ENCODE measurements at places on chromosomes 7 and 10. TPM values are rescaled to one million over a fixed set of nuclear protein-coding genes. Genes with fewer than 3 reads are reported as not detected.

DNA sequence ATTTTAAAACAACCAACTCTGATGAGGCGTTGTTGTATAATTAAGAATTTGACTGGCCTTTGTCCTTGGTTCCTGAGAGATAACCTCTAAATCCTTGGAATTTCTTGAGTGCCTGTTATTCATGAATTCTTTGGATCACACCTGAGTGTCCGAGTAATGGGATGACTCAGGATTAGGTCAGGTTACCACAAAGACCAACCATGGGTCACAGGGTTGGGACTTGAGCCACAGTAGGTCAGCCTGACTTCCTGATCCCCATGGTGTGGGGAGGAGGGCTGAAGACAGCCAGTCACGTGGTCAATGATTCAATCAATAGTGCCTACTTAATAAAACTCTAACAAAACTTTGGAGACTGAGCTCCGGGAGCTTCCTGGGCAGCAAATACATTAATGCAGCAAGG is 192.5 kb downstream of the GFRA1 start:
- no peak for DNase-seq

DNA sequence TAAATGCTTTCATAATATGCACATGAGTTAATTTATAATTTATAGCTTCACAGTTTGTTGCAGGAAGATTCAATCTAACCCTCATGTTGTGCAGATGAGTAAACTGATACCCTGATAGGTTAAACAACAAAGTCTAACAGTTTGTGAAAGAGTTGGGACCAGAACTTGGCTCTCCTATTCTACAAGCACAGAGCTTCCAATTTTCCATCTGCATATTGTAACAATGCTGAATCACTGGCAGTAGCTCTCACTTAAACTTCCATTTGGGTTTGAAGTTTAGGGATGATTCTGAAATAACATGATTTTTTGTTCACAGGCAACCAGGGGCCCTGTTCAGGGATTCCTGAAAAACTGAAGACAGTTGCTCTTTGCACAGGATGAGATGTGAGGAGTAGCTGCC is 179.3 kb downstream of the XPNPEP1 start:
- DNase-seq = peak; percentile 31

GRCh38 chr7:93651603-93652159 is 77.2 kb upstream of the CALCR start:
- DNase-seq = no peak

- no peak for DNase-seq
These were observed 75.4 kb downstream of the CALD1 start for GRCh38 chr7:134854816-134855215.

GRCh38 chr7:65927489-65928448 is 54.2 kb downstream of the GUSB start:
- no peak for DNase-seq

The NPTX2 gene
- total RNA-seq = 11.1 TPM

GRCh38 chr10:124837687-124838086 is 36.1 kb downstream of the ABRAXAS2 start:
- DNase-seq = no peak

DNA sequence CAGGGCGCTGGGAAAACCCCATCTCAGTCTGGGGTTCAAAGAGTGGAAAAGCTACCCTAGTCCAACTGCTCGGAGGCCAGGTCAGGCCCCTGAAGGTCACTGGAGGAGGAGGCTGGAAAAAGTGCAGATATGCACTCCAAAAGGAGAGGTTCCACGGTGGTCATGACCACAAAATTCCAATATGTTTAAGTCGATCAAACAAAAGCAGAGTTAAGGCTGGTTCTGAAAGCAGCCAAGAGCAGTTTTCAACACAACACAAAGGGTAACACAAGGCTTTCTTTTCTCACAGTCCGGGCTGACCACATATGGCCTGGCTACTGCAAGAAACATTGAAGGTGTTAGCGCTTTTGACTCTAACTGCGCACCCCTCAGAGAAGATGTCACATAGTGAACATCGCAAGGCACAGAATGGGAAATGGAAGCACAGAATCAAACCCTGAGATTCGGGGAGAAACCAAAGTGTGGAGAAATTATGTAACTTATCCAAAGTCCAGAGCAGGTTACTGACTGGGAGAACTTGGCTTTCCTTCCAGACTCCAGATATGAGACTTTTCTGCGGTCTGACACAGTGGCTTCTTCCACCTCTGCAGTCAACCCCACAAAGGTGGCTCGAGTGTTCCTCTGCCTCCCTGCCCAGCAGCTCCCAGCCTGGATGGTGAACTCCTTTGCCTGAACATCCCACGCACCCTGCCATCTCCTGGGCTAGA is 1.3 kb upstream of the GRB10 start:
- DNase-seq = no peak

DNA sequence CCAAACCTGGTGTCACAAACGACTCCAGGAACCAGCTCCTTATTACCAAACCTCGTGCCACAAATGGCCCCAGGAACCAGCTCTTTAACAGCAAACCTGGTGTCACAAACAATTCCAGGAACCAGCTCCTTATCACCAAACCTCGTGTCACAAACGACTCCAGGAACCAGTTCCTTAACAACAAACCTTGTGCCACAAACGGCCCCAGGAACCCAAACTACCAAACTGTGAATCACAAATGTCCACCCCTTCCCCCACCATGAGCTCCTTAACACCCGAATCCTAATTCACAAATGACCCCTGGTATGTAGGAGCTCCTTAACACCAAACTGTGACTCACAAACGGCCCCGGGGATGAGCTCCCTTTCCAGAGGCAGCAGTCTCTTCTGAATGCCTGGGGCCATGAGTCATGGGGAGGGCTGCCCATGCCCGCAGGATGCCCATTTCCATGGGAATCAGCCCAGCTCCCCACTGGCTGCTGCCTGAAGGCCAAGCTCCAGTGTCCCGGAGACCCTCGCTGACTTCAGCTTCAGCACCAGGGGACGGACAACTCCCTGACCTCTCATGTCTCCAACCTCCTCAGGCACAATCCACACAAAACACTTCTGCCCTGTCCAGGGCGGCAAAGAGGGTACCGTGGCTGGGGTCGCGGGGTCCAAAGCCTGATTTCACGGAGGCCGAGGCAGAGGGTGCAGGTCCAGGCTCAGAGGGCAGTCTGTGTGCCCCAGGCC is 213.1 kb downstream of the ELFN1 start:
- peak; percentile 61 for DNase-seq

- DNase-seq = peak; percentile 72
These were observed 298.6 kb downstream of the REEP3 start for GRCh38 chr10:63819753-63820329.

- DNase-seq = no peak
These were observed 26.8 kb downstream of the COBL start for GRCh38 chr7:51289623-51290303.

The SHOC2 gene
- total RNA-seq = 48.0 TPM

DNA sequence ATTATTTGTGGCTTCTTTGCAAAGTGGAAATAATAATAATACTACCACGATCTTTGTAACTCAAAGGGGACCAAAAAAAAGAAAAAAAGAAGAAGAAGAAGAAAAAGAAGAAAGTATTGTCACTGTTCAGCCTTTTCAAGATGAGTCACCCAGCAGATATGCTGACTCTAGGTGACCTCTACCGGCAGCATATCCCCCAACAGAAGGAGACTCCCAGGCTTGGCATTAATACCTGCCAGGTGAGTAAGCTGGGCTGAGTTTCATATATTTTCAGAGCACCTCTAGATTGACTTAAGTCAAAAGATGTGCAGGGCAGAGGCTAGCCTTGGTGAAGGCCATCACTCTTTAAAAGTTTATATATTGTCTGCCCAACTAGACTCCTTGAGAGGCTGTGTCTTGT is 30.4 kb upstream of the GPR26 start:
- DNase-seq = no peak

The ADCY1 gene
- 1.5 TPM for total RNA-seq

DNA sequence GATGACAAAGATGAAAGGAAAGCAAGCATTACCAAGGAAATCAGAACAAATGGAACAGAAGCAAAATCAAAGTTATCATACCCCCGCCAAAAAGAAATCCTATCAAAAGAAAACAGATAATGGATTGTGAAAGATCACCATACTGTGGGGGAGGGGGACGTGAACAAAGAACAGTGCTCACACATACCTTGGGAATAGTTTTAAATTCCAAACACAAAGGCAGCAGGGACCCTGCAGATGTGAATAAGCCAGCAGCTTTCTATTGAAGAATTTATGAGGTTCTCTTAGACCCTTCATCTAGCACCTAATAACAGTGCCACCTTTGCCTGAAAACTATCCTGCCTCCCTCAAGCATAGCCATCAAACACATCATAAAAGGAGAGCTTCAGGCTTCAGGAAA is 94.0 kb downstream of the AKR1D1 start:
- DNase-seq = no peak

The CYP2E1 gene
- total RNA-seq = 19.9 TPM

- peak; percentile 70 for DNase-seq
These were observed 150.2 kb downstream of the REEP3 start for GRCh38 chr10:63671317-63671937.
